HFFc6 (cell line): ENCODE measurements at places on chromosomes 4 and X. TPM values are rescaled to one million over a fixed set of nuclear protein-coding genes. Genes with fewer than 3 reads are reported as not detected.

Gene MED12
- total RNA-seq: 24.4 to 30.0 TPM (median 26.3 TPM) in 3 replicates

Gene MAGEE1
- 3.2 to 3.9 TPM (median 3.2 TPM) in 3 replicates for total RNA-seq

Gene SH2D1A
- not detected in 3 replicates for total RNA-seq

Gene PDS5A
- 43.7 to 53.0 TPM (median 49.8 TPM) in 3 replicates for total RNA-seq

GRCh38 chr4:93870876-93871458 is 42.4 kb downstream of the ATOH1 start:
- no peaks in the 10 kb centered on the region for H3K4me1 ChIP-seq
- H3K4me3 ChIP-seq: no peak overlapping the region
- H3K27ac ChIP-seq: no peak overlapping the region
- H3K27me3 ChIP-seq: no peaks in the 10 kb centered on the region
- no peak for DNase-seq

DNA sequence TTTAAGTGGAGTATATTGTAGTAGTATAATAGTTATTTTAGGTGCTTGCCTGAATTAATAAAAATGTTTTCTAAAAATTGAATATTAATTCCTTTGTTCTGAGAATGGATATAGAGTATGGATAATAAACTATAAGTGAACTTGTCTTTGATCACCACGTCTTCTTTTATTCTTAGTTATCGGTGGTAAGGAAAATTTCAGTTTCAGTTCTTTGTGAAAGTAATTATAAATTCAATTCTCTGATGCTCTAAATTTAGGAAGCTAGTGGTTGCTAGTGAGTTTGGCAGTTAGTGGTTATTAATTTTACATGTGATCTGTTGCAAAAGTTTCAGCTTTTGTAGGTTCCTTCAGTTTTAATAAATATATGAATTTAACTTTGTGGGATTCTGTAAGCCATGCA is 30.8 kb downstream of the MRPL1 start:
- H3K27ac ChIP-seq: no peak overlapping the region
- H3K4me3 ChIP-seq: no peak overlapping the region
- no peak for DNase-seq
- no peaks in the 10 kb centered on the region for H3K4me1 ChIP-seq
- peaks cover 6% of the 10 kb centered on the region for H3K36me3 ChIP-seq
- no peaks in the 10 kb centered on the region for H3K27me3 ChIP-seq

DNA sequence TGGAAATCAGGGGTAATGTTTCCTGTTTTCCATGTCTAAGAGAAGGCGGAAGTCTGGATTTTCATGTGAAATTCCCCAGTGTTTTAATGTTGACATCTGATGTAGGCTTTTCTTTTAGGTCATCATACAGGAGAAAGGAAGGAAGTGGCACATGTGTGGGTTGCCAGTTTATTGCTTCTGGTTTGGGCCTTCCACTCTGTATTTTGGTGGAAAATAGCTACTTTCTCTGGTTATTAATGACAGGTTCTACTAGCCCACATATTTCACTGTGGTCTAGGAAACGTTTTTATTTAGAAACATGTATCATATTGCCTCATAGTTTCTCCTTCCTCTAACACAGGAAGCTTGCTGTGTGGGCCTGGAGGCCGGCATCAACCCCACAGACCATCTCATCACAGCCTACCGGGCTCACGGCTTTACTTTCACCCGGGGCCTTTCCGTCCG is 7.2 kb downstream of the PDHA1 start:
- H3K27me3 ChIP-seq: no peaks in the 10 kb centered on the region; the same call in 1 of the 2 replicates
- H3K4me3 ChIP-seq: no peak overlapping the region
- H3K4me1 ChIP-seq: peaks cover 11% of the 10 kb centered on the region; the same call in 1 of the 2 replicates
- no peak overlapping the region for H3K27ac ChIP-seq
- H3K36me3 ChIP-seq: peaks cover 10% of the 10 kb centered on the region

DNA sequence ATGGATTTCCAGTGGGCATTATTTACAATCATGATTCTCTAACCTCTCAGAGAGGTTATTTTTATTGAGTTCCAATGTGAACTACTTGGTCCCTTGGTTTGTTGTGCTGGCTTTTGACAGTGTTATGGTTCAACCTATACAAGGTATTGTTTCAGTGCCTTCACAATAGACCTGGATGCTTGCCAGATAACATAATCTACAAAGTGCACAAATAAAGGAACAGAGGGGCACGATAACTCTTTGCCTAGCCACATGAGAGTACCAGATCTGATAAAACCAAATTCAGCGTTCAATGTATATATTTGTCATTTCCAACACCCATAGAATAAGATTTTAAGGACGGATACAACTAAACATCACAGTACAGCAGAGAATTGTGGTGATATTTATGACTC is 120.8 kb downstream of the RASL11B start:
- no peak overlapping the region for H3K4me3 ChIP-seq
- no peaks in the 10 kb centered on the region; the same call in 1 of the 2 replicates for H3K27me3 ChIP-seq
- H3K36me3 ChIP-seq: no peaks in the 10 kb centered on the region
- H3K4me1 ChIP-seq: peaks cover 36% of the 10 kb centered on the region

GRCh38 chr4:86544310-86544966 is 49.7 kb upstream of the PTPN13 start:
- H3K27ac ChIP-seq: no peak overlapping the region
- no peak for DNase-seq
- H3K27me3 ChIP-seq: peaks cover 9% of the 10 kb centered on the region
- H3K4me3 ChIP-seq: no peak overlapping the region
- peaks cover 5% of the 10 kb centered on the region; the same call in 1 of the 2 replicates for H3K36me3 ChIP-seq

DNA sequence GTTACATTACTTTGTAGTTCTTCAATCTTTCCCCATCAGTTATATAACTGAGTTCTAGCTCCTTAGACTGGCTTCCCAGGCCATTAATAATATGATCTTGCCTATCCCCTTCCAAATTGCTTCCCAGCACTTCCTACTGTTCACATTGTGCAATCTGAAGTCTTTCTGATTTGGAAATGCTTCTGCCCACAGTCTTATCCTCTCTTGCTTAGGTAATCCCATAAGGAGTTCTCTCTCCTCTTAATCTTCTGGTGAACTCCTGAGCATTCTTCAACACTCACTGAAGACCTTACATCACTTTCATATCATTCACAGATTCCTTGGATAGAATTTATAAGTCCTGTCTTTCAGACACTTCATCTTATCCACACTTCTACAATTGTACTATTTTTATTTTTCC is 132.7 kb upstream of the TTC29 start:
- no peak overlapping the region for H3K27ac ChIP-seq
- peaks cover 8% of the 10 kb centered on the region for H3K27me3 ChIP-seq
- H3K36me3 ChIP-seq: no peaks in the 10 kb centered on the region
- peaks cover 9% of the 10 kb centered on the region for H3K4me1 ChIP-seq
- H3K4me3 ChIP-seq: no peak overlapping the region

GRCh38 chr4:59966758-59967157 is 1233.4 kb upstream of the ADGRL3 start:
- no peak overlapping the region for H3K4me3 ChIP-seq
- DNase-seq: no peak
- H3K36me3 ChIP-seq: no peaks in the 10 kb centered on the region
- H3K27ac ChIP-seq: no peak overlapping the region
- no peaks in the 10 kb centered on the region for H3K4me1 ChIP-seq
- H3K27me3 ChIP-seq: peaks cover 1% of the 10 kb centered on the region; the same call in 1 of the 2 replicates

DNA sequence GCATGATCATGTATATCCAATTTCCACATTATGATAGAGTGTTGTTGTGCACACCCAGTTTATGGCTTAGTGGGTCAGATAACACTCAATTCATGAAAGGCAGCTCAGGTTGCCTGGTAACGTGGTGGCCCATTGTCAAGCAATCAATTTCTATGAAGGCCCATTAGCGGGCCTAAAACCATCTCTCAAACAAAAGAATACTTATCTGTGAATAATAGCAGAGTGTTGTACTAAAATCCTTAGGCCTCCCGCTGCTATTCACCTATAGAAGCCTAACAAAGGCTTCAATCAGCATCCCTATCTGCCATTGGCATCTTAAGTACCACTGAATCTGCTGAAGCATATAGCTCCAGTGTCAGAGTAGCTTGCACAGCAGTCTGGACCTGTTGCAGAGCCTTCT is 849.6 kb upstream of the POU3F4 start:
- H3K27me3 ChIP-seq: no peaks in the 10 kb centered on the region
- no peak for DNase-seq
- H3K27ac ChIP-seq: no peak overlapping the region
- no peaks in the 10 kb centered on the region for H3K4me1 ChIP-seq
- H3K4me3 ChIP-seq: no peak overlapping the region
- no peaks in the 10 kb centered on the region for H3K36me3 ChIP-seq
